Endothelial cell (in vitro differentiated cells): ENCODE measurements at places on chromosomes 12 and 14. TPM values are rescaled to one million over a fixed set of nuclear protein-coding genes. Genes with fewer than 3 reads are reported as not detected.

DNA sequence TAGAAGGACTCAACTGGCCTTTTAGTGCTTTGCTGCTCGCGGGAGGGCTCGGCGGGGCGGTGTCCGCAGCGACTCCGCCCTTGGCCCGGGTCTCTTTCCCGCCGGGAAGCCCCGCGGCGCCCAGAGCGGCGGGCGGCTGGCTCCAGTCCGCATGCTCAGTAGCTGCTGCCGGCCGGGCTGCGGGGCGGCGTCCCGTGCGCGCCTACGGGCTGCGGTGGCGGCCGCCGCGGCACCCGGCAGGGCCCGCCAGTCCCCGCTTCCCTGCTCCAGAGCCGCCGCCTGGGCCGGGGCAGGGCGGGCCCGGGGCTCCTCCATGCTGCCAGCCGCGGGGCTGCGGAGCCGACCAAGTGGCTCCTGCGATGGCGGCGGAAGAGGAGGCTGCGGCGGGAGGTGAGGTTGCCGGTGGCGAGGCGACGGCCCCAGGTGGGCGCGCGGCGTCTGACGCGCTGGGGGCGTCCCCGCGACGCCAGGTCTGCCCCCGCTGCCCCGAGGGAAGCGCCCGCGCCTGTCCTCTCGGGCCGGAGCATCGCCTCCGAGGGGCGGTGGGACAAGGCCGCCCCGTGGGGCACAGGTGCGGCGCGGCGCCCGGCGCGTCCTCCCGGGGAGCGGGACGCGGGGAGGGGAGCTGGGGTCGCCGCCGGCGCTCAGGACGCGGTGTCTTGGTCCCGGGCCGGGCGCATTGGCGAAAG lies at the start of gene BMAL2:
BMAL2 (plus strand) TSS at position 123 of the 689 bp plus-strand sequence; CDS start at position 360, 237 bp downstream.
- DNase-seq, result peak; percentile 65
- H3K27me3 ChIP-seq, result peaks cover 5% of the 10 kb centered on the region
- H3K4me3 ChIP-seq, result peak within 1 kb of the TSS; percentile 95
- H3K36me3 ChIP-seq, result no peaks in the 10 kb centered on the region
- H3K27ac ChIP-seq, result no peak within 1 kb of the TSS
- H3K4me1 ChIP-seq, result peaks cover 5% of the 10 kb centered on the region

GRCh38 chr14:67396381-67396970 lies 15.5 kb downstream of the PLEK2 start:
- no peak overlapping the region for H3K27ac ChIP-seq
- peaks cover 14% of the 10 kb centered on the region for H3K27me3 ChIP-seq
- peaks cover 19% of the 10 kb centered on the region for H3K4me1 ChIP-seq
- DNase-seq, result no peak
- peak overlapping the region; percentile 31 for H3K4me3 ChIP-seq
- H3K36me3 ChIP-seq, result peaks cover 4% of the 10 kb centered on the region

DNA sequence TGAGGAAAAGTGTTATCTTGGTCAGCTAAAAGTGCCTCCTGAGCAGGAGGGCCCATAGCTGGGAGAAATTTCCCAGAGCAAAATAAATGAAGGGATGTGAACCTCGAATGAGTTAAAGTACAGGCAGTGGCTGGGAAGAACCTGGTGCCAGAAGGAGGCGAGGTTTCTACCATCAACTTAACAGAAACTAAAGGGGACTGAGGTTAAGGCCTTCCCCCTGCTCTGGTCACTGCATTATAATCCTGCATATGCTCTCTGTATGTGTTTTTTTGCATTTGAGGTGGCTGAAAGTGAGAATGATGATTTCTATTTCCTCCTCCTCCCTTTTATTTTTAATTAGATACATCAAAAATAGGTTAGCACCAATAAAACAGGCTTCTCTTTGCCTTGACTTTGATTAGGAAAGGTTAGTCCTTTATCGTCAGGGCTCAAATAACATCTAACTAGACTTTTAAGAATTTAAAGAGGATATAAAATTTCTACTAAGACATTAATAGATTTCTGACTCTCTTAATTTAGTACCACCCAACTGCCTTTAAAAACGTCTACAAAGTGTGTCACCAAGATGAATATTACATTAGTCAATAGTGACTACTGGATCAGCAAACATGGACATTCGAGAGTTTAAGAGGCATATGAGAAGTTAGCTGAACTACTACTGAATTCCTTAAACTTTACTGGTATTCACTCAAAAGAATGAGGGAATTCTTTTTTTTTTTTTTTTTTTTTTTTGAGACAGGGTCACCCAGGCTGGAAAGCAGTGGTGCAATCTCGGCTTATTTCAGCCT lies 49.2 kb downstream of the GALNT4 start:
- H3K4me3 ChIP-seq, result no peak overlapping the region
- no peaks in the 10 kb centered on the region for H3K27me3 ChIP-seq
- no peak overlapping the region for H3K27ac ChIP-seq

DNA sequence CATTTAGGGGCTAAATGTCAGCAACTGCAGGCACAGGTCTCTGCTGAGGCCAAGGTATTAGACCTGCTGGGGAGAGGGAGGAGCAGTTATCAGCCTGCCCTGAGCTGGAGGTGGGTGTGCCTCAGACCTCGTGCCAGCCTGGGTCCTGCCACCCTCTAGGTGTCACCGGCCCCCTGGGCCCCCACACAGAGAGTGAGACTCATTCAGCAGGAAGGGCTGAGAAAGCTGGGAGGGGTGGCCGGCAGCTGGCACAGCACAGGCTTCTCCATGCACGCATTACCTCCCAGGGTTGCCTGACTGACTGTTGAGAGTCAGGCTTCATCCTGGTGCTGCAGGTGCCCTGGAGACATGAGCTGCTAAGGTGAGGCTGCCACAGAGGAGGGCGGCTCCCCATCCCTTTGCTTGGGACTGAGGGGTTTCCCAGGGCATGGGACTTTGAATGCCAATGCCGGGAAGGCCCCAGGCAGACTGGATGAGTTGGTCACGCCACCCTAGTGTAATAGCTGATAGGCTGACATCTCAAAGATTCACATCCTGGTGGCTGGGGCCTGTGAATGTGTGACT lies 75.3 kb upstream of the C14orf180 start:
- H3K27ac ChIP-seq, result no peak overlapping the region
- peaks cover 5% of the 10 kb centered on the region for H3K36me3 ChIP-seq
- no peak overlapping the region for H3K4me3 ChIP-seq
- H3K27me3 ChIP-seq, result peaks cover 3% of the 10 kb centered on the region

DNA sequence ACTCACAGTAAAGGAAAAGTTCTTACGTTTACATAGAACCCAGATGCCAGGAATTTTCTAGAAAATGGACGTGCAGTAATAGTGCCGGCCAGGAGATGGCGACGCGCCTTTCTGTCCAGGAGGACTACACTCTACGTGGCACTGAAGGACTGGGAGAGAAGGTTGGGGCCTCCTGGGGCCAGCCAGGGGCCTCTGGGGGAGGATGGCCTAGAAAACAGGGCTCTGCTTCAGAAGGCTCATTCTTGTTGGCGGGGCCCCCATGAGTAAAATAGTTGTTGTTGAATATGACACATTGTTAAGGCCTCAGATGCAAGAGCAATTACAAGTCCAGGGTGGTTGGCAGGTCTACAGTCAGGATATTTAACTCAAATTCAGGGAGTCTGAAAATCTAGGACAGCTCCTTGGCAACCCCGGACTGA lies 120.1 kb upstream of the MAX start:
- no peak overlapping the region for H3K4me3 ChIP-seq
- H3K27ac ChIP-seq, result peak overlapping the region; percentile 57
- peaks cover 14% of the 10 kb centered on the region for H3K4me1 ChIP-seq
- no peaks in the 10 kb centered on the region for H3K27me3 ChIP-seq
- DNase-seq, result peak; percentile 47
- no peaks in the 10 kb centered on the region for H3K36me3 ChIP-seq

- DNase-seq, result no peak
- H3K4me1 ChIP-seq, result no peaks in the 10 kb centered on the region
- H3K4me3 ChIP-seq, result no peak overlapping the region
- H3K36me3 ChIP-seq, result no peaks in the 10 kb centered on the region
Measured at GRCh38 chr12:117502633-117503032, 141.2 kb upstream of the NOS1 start.

- peaks cover 7% of the 10 kb centered on the region for H3K4me1 ChIP-seq
- H3K4me3 ChIP-seq, result no peak overlapping the region
- H3K36me3 ChIP-seq, result no peaks in the 10 kb centered on the region
- no peak overlapping the region for H3K27ac ChIP-seq
- peaks cover 2% of the 10 kb centered on the region for H3K27me3 ChIP-seq
Measured at GRCh38 chr14:21917699-21918436, 244.2 kb upstream of the OR4E1 start.

DNA sequence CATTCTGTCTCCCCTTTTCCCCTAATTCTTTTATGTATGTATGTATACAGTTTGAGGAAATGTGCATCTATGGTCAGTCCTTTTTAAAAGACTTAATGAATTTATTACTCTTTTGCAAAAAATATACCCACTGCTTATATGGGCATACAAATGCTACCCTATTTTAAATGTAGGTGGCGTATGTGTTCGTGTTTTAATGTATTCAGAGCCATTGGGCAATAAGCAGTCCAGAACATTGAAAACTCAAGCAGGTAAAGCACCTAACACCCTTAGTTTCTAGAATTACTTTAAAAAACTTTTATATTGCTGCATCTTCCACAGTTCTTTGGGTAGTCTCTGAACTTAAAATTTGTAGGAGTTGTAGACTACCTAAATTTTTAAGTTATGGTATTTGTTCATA lies 42.6 kb upstream of the A2ML1 start:
- DNase-seq, result no peak
- peaks cover 5% of the 10 kb centered on the region for H3K36me3 ChIP-seq
- no peak overlapping the region for H3K4me3 ChIP-seq
- no peak overlapping the region for H3K27ac ChIP-seq

The SLCO1B1 gene
- total RNA-seq, result not detected

GRCh38 chr12:64911081-64911480 lies 86.6 kb downstream of the TBC1D30 start:
- peaks cover 3% of the 10 kb centered on the region for H3K27me3 ChIP-seq
- no peaks in the 10 kb centered on the region for H3K36me3 ChIP-seq
- H3K4me1 ChIP-seq, result no peaks in the 10 kb centered on the region
- H3K27ac ChIP-seq, result no peak overlapping the region

- H3K4me1 ChIP-seq, result peaks cover 4% of the 10 kb centered on the region
- no peaks in the 10 kb centered on the region for H3K36me3 ChIP-seq
- peaks cover 11% of the 10 kb centered on the region for H3K27me3 ChIP-seq
- DNase-seq, result no peak
Measured at GRCh38 chr12:124754949-124755800, 108.5 kb downstream of the SCARB1 start.

The KRT7 gene
- total RNA-seq, result not detected

- H3K27ac ChIP-seq, result no peak overlapping the region
- peaks cover 7% of the 10 kb centered on the region for H3K27me3 ChIP-seq
- DNase-seq, result no peak
- peaks cover 9% of the 10 kb centered on the region for H3K4me1 ChIP-seq
Measured at GRCh38 chr12:104667139-104667538, 210.4 kb downstream of the CHST11 start.

The PLCZ1 gene
- total RNA-seq, result not detected

The CMA1 gene
- total RNA-seq, result not detected

The SAMD15 gene
- total RNA-seq, result 1.7 TPM

- no peak overlapping the region for H3K27ac ChIP-seq
- no peaks in the 10 kb centered on the region for H3K27me3 ChIP-seq
- no peaks in the 10 kb centered on the region for H3K36me3 ChIP-seq
- no peak for DNase-seq
- H3K4me3 ChIP-seq, result no peak overlapping the region
Measured at GRCh38 chr12:62268956-62269355, 8.8 kb downstream of the USP15 start.

The MDM2 gene
- 113 TPM for total RNA-seq

DNA sequence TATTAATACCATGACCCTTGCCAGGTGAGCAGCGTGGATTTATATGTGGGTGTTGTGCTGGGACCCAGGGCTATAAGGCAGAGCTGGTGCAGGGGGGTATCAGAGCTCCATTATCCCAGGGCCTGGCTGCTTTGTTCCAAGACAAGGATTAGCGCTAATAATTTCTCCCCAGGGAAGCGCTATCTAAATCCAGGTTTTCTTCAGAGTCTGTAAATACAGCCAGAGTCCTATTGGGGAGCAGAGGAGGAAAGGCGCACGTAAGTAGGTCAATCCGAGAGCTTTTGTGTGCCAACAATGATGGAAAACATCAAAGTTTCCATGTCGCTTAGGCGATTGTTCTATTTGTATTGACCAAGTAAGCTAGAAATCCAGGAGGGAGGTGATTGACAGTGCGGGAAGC lies 1009.7 kb downstream of the VRK1 start:
- no peak overlapping the region for H3K4me3 ChIP-seq
- no peaks in the 10 kb centered on the region for H3K27me3 ChIP-seq
- no peaks in the 10 kb centered on the region for H3K36me3 ChIP-seq
- no peak overlapping the region for H3K27ac ChIP-seq
- DNase-seq, result no peak

- no peak overlapping the region for H3K4me3 ChIP-seq
- H3K4me1 ChIP-seq, result no peaks in the 10 kb centered on the region
- peaks cover 8% of the 10 kb centered on the region for H3K27me3 ChIP-seq
- H3K36me3 ChIP-seq, result peaks cover 7% of the 10 kb centered on the region
- no peak overlapping the region for H3K27ac ChIP-seq
Measured at GRCh38 chr14:99678198-99678597, 5.9 kb upstream of the CYP46A1 start.

GRCh38 chr14:20846560-20846959 lies 43.9 kb upstream of the RNASE1 start:
- H3K27me3 ChIP-seq, result no peaks in the 10 kb centered on the region
- H3K4me3 ChIP-seq, result no peak overlapping the region
- DNase-seq, result no peak
- peaks cover 18% of the 10 kb centered on the region for H3K4me1 ChIP-seq
- no peak overlapping the region for H3K27ac ChIP-seq

- no peak for DNase-seq
- H3K27me3 ChIP-seq, result no peaks in the 10 kb centered on the region
- no peak overlapping the region for H3K4me3 ChIP-seq
- peaks cover 9% of the 10 kb centered on the region for H3K4me1 ChIP-seq
- H3K36me3 ChIP-seq, result no peaks in the 10 kb centered on the region
Measured at GRCh38 chr14:85584481-85584880, 54.5 kb downstream of the FLRT2 start.

GRCh38 chr12:82593143-82593542 lies 93.6 kb upstream of the TMTC2 start:
- H3K36me3 ChIP-seq, result no peaks in the 10 kb centered on the region
- H3K27me3 ChIP-seq, result peaks cover 1% of the 10 kb centered on the region
- no peaks in the 10 kb centered on the region for H3K4me1 ChIP-seq
- DNase-seq, result no peak
- no peak overlapping the region for H3K4me3 ChIP-seq

The DBX2 gene
- not detected for total RNA-seq

The KRT4 gene
- not detected for total RNA-seq
